BE2C (cell line): ENCODE measurements at places on chromosomes 2 and 18.

GRCh38 chr2:208440716-208441115 lies 34.1 kb downstream of the PTH2R start:
- DNase-seq, result no peak

DNA sequence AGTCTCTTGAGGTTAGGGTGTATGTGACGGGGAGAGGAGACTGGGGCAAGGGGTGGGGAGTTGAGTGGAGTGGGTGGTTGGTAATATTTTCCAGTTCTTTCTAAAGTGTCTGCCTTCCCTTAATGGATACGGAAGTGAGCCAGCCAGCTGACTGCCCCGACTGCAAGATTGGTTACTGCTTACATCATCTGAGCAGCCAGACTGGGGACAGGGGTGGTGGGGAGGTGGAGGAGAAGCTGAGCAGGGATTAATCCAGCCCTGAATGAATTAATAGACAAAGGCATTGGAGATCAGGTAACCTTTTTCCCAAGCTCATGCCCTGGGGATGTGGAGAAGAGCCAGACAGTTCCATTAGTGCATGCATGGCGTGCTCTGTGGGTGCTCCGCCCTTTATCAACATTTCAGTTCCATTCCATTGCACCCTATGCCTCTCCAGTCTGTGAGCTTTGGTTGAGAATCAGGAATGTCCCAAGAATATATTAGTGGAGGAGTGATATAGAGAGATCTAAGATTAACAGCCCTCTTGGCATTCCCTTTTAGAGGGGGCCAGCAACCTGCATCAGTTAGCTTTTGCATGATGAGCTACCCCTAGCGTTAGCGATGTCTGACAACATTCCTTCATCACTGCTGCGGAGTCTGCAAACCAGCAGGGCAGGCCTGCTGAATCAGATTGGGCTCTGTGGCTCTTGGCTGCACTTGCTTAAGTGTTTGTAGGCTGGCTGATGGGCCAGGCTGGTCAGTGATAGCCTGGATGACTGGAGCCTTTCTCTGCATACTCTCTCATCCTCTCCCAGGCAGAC lies 67.4 kb downstream of the TNP1 start:
- peak; percentile 89 for DNase-seq

- DNase-seq, result peak; percentile 75
Measured at GRCh38 chr2:3349211-3349693, 28.4 kb downstream of the EIPR1 start.

GRCh38 chr2:220432645-220433044 lies 805.2 kb downstream of the SLC4A3 start:
- DNase-seq, result no peak

- no peak for DNase-seq
Measured at GRCh38 chr2:64192125-64192479, 47.9 kb upstream of the PELI1 start.

- DNase-seq, result no peak
Measured at GRCh38 chr2:121833358-121833723, 77.9 kb downstream of the TSN start.

DNA sequence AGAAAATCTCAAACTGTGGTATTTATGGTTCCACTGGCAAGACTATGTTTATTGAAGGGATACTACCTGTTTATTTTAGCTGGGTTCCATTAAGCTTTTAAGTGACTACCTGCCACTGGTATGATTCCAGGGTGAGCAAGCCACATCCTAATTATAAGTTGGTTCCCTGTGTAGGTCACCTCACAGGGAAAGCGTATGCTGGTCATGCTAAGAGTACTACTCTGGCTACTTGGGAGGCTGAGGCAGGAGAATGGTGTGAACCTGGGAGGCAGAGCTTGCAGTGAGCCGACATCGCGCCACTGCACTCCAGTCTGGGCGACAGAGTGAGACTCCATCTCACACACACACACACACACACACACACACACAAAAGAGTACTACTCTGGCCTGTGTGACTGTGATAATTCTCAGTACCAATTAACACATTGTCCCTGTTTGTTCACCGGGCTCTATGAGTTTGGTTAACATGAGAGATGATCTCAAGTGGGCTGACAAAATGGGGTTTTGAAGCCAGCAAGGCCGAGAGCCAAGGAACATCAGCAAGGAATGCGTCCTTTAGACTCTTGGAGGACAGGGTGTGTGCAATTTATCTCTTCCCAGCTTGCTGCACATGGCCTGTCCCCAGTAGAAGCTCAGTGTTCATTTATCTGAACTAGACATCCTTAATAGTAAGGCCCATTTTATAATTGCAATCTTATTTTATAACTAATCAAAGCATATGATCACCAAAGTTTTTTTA lies 15.2 kb upstream of the ITSN2 start:
- DNase-seq, result no peak

- DNase-seq, result no peak
Measured at GRCh38 chr18:51686590-51686989, 489.1 kb upstream of the MEX3C start.

DNA sequence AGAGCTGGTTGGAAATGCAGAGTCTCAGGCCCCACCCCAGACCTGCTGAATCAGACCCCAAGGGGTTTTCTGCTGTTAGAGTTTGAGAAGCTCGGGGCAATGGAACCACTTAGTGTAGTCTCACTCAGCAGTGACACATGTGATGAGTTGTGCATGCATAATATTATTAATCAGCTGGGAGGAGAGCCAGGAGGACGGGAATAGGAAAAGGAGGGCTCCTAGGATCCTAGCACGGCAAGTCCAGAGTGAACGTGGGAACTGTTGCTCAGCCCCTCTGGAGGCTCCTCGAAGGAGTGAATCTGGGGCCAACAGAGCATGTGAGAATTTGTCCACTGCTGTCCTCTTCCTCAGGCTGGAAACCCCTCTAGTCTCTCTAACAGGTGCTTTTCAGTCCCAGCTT lies 87.1 kb downstream of the HS1BP3 start:
- DNase-seq, result no peak

- no peak for DNase-seq
Measured at GRCh38 chr2:10579441-10579840, 110.3 kb downstream of the NOL10 start.

- no peak for DNase-seq
Measured at GRCh38 chr18:74389991-74390390, 67.1 kb downstream of the DIPK1C start.

DNA sequence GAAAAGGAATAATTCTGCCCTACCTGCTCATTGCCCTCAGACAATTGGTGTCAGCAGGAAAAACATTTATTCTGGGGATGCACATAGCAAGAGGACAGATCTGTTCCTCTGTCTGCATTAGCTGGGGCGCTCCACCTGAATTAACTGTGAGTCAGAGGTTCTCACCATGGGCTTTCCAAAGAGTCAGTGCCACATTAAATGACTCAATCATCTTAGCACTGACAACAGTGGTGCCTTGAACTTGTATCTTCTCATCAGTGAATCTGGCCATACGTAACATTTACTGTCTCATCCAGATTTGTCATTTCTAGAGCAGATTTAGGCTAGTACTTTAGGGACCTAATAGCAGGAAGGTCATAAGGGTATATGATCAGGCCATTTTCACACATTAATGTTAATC lies 358.1 kb upstream of the CRIM1 start:
- no peak for DNase-seq

GRCh38 chr2:96359310-96359709 lies 23.7 kb downstream of the NCAPH start:
- no peak for DNase-seq

- DNase-seq, result no peak
Measured at GRCh38 chr2:149420053-149420963, 89.9 kb downstream of the LYPD6 start.

- DNase-seq, result no peak
Measured at GRCh38 chr2:235649418-235649817, 155.6 kb downstream of the AGAP1 start.

DNA sequence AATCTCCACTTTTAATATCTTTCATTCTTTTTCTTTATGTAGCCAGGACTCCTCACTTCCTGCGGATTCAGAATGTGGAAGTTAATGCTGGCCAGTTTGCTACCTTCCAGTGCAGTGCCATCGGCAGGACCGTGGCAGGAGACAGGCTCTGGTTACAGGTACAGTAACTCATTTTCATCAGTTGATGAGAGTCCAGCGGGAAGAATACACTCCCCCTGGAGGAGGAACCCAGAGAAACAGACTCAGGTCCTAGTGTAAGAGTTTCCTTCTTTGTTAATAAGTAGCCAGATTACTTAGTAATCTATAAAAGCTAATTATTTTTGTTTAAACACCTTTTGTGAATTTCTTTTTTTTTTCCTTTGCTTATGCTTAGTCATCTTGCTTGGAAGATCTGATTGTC lies 359.4 kb downstream of the PTPRM start:
- no peak for DNase-seq

DNA sequence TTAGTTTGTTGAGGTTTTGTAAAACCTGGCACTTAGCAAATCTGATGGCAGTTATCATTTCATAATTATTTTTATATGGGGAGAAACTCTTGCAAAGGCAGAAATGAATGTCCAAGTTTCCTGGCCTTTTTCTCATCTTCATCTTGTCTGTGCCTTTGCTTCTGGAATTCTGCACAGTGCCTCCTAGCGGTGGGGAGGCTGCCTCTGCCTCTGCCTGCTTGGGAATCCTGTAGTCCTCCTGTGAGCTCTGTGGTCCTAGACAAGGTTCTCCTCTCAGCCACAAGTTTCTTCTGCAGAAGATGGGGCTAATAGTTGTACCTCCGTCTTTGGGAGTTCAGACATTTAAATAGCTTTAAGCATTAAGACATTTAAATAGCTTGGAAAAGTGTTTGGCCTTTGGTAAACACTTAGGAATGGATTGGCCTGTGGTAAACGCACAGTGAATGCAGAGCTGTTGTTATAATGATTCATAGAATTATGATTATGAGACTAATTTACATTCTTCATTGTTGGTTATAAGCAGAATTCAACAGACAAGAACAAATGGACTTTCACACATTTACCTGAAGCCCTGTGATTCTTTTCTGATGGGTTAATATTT lies 101.2 kb downstream of the ZNF236 start:
- DNase-seq, result peak; percentile 45

DNA sequence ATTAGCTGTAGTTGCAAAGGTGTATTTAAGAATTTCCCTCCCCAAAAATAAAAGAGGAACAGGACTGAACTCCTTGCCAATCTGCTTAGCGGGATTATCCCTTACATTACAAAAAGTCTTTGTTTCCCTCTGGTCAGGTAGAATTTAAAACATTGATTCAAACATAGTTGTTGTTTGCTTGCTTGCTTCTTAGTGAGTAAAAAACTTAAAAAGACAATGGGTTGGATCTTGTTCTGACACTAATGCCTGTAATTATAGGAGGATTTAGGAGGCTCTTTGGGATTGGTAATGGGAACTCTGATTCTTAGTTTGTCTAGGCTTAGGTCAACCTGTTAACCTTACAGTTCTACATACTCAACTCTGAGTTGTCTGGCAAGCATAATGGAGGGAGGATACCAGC lies 3.7 kb upstream of the CEBPZOS start:
- no peak for DNase-seq

DNA sequence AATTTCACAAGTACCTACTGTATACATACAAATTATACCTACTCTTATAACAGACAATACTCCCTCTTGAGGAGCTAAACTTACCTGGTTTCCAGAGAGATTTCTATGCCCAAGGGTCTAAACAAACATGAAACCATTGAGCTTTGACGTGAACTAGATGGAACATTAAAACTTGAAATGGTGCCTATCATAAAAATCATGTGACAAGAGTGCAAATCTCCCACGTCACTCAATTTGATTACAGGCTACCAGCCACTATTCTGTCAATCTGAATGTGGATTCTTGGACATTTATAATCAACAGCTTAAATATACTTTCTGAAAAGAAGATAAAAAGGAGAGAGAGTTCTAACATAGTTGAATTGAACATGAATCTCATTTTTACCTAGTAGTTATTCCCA lies 297.1 kb upstream of the SESTD1 start:
- no peak for DNase-seq

DNA sequence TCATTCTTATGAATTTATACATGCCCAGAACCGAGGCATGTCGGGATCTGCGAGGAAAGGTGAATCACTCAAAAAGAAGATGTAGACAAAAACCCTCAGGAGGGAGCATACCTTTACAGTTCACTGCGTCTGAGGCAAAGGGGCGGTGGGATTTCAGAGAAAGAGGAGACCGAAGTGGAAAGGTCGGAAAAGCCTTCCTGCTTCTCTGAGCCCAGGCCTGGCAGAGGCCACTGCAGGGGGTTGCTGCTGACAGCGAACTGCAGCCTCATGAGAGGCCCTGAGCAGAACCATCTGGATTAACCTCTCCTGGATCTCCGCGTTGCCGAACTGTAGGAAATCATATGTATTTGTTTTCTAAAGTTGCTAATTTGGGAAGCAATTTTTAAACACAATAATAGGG lies 713.1 kb upstream of the SOX11 start:
- no peak for DNase-seq

GRCh38 chr18:58224425-58224750 lies 180.4 kb downstream of the NEDD4L start:
- DNase-seq, result no peak

DNA sequence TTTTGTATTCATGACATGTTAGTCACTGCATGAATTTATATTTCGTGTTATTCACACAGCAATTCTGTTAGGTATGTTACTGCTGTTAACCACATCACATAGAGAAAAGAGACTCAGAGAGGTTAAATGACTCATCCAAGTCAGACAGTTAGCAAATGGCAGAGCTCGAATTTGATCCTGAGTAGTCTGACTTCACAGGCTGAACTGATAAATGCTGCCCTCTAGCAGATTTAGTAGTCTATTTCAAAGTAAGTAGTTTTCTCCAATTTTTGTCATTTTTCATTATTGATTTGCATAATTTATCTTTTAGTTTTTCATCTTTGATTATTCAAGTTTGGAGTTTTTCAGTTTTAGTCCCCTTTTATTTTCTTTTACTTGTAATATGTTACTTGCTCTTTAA lies 58.3 kb downstream of the WDR7 start:
- DNase-seq, result peak; percentile 18

- no peak for DNase-seq
Measured at GRCh38 chr18:45553723-45554388, 61.4 kb upstream of the SLC14A2 start.

DNA sequence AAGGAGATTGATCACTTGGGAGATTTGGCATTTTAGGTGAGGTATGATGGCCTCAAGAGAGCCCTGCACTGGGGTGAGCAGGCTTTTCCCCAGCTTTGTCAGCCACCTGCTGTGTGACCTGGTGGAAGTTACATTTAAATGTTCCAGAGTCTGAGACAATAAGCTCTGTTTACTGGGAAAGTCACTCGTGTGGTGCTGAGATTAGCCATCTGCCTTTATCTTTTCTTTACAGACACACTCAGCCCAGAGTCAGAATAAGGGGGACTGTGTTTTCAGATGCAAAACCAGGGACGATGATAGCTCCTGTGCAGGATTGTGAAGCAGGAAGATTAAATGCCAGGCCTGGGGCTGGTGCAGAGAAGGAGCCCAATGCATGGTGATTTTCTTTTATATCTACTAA lies 47.9 kb downstream of the SH3RF3 start:
- no peak for DNase-seq

GRCh38 chr2:60447943-60448342 lies 105.5 kb downstream of the BCL11A start:
- no peak for DNase-seq

- DNase-seq, result no peak
Measured at GRCh38 chr2:226336283-226336682, 463.3 kb downstream of the IRS1 start.

DNA sequence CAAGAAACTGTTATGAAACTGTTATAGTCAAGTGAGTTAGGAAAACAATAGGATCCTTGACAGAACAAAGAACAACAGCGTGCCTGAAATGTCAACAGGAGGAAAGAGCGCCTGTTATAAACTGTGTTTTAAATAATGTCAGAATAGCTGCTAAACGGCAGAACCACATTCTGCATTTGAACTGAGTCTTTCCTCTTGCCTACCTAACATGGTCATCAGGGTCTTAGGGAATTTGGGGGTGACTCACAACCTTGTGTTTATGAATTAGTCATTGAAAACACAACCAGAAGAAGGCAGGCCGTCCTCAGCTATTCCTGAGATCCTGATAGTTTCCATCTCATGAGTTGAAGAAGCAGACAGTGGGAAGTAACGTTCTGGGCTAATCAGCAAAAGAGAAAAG lies 222.0 kb upstream of the FN1 start:
- no peak for DNase-seq
